RWPE1 (cell line): ENCODE measurements at places on chromosomes 2 and 18.

GRCh38 chr2:196284144-196284844 lies 112.9 kb upstream of the STK17B start:
- no peak for DNase-seq

- peak; percentile 12 for DNase-seq
These were observed 38.0 kb upstream of the NEDD4L start for GRCh38 chr18:58005885-58006523.

DNA sequence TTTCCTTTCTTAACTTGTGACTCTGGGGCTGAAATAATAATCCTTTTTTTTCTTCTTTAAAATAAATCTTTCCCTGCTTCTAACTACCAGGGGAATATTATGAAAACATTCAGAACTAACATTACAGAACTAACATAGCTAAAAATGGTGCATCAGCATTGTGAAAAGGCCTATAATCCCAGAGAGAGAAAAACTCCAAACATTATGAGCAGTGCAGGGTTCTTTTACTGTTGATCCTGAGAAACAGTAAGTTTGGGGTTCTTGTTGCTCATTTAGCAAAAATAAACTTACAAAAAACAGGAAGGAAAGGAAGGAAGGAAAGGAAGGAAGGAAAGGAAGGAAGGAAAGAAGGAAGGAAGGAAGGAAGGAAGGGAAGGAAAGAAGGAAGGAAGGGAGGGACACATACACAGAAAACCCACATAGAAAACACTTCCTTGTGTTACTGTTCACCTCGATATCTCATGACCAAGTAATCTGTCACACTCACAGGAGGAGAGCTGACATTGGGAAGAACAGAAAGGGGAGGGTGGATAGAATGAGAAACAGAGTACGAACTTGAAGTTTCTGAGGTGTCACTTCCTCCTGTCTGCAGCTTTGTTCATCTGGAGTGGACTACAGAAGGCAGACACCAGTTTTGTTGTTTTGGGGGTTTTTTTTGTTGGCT lies 18.4 kb upstream of the PIK3C3 start:
- no peak for DNase-seq

GRCh38 chr18:58257461-58257860 lies 213.4 kb downstream of the NEDD4L start:
- DNase-seq, result no peak

- DNase-seq, result no peak
These were observed 324.7 kb downstream of the SLC8A1 start for GRCh38 chr2:40127146-40127545.

DNA sequence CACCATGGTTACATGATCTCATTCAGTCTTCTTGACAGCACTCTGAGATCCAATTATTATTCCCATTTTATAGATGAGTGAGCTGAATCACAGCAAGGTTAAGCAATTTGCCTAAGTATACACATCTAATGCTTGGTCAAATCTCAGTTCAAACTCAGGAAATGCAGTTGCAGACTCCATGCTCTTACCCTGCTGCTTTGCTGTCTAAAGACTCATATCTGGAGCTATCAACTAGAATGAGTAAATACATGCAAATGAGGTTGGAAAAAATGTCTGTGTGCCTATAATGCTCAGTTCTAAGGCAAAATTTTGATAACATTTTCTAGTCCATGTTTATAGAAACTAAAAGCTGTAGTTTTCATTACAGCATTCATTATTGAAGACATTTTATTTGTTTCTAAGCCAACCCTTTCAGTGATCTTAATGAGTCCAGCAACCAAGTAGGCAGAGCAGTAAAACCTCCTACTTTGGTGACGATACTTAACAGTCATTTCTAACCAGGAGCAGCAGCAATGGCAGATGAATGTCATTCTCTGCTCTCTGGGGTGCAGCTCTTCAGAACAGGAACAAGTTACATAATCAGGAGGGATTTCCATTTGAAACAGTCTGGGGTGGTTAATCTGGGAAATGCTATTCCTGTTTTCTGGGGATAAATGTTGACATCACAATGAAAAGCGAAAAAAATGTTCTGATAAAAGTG lies 396.8 kb upstream of the UBE2E3 start:
- no peak for DNase-seq

GRCh38 chr2:62281663-62282062 lies 85.7 kb downstream of the B3GNT2 start:
- no peak for DNase-seq

- DNase-seq, result no peak
These were observed 30.6 kb downstream of the ITSN2 start for GRCh38 chr2:24329700-24330099.

- no peak for DNase-seq
These were observed 50.9 kb downstream of the TTN start for GRCh38 chr2:178756343-178756742.

- no peak for DNase-seq
These were observed 41.1 kb downstream of the STK17B start for GRCh38 chr2:196130039-196130825.

- peak; percentile 73 for DNase-seq
These were observed 56.6 kb downstream of the CLHC1 start for GRCh38 chr2:55175254-55176093.

GRCh38 chr2:189175869-189176433 lies 3.6 kb downstream of the COL5A2 start:
- no peak for DNase-seq

DNA sequence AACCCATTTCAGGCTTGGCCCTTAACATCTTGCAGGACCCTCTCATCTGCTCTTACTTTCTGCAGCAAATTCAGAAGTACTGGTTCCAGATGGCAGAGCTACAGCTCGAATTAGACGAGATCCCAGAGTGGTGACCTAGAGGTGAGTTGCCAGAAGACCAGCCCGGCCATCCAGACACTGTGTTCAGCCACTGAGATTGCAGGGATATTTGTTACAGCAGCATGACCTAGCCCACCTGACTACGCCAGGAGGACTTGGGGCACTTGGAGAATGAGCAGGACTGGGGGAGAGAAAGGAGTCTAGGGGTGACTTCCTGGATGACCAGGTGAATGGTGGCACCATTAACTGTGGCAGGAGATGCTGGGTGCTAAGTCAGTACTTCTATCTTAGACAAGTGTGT lies 67.2 kb upstream of the ID2 start:
- no peak for DNase-seq

DNA sequence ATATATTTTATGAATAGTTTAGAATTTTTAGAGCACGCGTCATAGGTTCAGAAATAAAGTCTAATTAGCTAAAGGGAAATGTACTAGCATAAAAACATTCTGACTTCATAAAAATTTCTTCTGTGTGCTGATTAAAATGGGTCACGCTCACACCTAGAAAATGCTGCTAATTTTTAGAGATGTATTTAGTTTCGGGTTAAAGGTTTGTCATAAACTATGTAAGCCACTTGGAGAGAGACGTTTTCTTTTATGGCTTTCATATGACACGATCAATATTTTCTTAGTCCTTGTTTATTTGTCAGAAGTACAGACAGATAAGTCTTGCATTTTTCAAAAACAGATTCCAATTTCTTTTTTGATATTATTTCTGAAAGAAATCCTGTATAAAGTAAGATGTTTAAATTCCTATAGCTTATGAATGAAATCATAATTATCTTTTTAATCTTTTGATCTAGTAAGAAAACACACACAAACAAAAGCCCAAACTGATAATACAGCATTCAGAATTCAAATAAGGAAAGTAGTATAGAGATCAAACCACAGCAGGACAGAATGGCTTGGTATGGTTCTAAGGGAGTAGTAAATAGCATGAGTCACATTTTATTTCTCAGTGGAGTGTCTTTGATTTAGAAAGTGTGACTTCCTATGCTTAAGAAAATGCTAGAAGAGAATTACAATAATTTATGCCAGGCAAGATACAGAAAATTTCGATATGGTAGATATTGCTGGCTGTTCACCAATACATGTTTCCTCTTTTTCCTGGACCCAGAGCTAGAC lies 236.6 kb downstream of the GPD2 start:
- no peak for DNase-seq

- DNase-seq, result no peak
These were observed 435.7 kb downstream of the TXNL1 start for GRCh38 chr18:56202678-56203077.

- DNase-seq, result no peak
These were observed 352.7 kb upstream of the SLC39A10 start for GRCh38 chr2:195304310-195304709.

DNA sequence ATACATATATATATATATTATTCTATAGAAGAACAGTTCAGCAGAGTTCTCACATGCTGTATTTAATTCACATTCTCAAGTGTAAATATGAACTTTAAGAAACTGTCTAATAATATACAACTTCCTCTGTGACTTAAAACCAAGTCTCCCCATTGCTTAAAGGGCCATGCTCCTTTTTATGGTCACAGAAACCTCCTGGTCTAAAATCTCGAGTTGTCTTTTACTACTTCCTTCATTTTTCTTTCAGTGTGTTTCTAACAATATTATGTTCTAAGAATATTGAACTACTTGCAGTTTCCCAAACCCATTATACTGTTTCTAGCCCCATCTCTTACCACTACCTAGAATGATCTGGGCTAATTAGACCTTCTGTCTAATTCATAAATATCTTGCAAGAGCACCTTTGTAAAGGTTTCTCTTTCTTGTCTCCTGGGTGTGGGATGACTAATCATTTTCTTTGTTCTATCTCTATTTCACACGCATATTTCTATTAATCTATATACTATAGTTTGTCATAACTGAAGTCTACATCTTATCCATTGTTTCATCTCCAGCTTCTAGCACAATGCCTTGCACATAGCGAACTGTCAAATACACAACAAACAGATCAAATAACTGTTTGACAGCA lies 48.8 kb downstream of the ERBB4 start:
- no peak for DNase-seq

GRCh38 chr2:239514754-239515530 lies 114.1 kb upstream of the HDAC4 start:
- DNase-seq, result no peak

DNA sequence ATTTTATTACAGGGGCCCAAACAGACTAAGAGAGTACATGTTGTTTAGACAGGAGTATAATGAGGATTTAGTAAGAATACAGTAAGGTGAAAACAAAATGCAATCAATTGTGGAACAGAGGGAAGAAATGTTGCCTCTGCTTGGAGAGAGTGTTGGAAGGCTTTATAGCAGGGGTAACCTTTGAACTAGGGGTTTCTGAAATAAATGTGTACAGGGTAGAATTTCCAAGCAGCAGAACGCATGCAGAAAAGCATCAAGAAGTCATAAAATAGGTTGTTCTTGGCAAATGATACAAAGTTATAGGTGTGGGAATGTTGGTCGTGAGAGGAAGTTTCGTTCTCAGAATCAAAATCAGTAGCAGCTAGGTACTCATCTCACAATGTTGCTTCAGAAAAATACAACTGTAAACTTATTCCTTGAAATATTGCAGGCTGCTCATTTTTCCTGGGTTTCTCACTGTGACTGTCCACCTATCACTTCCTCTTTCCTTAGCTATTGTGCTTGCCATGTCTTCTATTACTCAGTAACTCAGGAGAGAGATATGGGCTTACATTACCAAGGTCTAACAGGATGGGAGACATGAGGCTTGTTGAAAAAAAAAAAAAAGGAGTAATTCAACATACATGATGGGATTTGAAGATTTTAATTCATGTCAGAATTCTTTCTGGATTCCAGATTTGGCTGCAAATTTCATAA lies 17.1 kb upstream of the HNMT start:
- DNase-seq, result no peak

DNA sequence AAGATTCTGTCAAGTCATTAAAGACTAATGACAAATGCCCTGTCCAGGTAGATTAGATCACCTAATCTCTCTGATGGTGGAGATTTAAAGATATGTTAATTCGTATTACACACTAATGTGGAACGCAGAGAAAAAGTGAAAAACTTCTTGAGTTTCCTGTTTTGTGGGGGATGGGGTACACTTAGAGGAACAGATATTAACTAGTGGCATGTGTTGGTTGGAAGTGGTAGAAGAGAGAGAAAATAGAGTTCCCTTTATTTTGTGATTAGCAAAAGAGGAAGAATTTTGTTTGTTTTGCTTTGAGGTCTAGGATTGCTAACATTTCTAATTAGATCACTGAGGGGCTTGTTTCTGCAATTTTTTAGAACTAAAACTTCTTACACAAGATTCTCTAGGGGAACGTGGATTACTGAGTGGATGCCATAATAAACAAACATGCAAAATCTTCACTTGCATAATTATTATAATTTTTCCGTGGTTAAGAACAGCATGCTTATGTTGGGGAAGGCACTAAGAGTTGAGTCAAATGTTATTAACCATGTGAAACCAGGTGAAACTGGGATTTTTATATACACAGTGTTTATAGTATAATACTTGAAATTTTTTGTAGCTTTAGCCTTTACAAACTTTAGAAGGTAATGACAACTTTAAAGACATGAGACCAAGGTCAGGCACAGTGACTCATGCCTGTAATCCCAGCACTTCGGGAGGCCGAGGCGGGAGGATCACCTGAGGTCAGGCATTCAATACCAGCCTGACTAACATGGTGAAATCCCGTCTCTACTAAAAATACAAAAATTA lies 97.4 kb upstream of the STK17B start:
- no peak for DNase-seq

- DNase-seq, result no peak
These were observed 37.8 kb downstream of the SRSF7 start for GRCh38 chr2:38713338-38713737.

DNA sequence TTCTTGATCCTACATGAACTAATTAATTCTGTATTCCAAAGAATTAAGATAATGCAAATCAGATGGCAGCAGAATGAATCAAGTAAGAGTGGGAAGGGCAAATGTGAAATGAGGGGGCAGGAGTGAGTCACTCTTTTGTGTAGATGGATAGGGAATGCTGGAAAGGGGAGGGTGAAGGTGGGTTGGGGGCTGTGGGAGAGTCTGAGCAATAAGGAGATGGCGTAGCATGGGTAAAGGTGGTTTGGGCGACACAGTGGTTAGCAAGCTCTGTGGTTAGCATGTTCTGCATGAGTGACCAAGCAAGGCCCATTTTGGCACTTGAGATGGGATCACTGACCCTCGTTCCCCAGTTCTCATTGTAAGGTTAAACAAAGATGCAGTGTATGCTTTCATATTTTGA lies 20.4 kb downstream of the GPD2 start:
- no peak for DNase-seq

DNA sequence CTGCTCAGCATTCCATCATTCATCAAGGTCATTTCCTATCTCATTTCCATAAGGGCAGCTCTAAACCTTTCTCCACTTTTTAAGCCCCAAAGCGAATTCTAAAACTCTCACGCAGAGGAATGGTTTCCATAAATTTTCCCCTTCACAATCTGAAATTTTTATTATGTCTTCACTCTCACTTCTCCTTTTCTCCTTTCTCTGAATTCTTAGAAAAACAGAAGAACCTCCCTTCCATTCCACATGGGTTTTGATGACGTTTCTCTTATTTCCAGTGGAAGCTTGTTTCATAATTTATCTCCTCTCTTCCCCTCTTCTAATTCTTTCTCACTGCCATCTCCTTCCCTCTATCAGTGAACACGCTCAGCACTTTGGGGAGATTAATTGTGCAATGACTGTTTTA lies 97.3 kb downstream of the SPATS2L start:
- DNase-seq, result no peak

DNA sequence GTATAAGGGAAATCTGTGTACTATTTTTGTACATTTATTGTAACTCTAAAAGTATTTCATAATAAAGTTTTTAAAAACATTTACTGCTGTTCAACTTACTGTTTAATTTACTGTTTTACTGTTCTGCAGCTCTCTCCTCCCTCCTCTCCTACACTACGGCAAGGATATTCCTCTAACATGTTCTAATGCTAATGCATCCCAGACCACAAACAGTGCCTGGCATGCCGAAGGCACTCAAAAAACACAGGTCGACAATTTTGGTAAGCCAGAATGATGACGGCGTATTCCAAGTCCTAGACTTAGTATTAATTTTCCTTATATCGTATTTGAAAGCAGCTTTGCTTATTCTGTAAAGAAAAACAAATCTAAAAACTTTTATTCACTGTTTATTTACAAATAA lies 13.3 kb downstream of the MGAT4A start:
- DNase-seq, result no peak

GRCh38 chr2:83782122-83782521 lies 677.0 kb downstream of the SUCLG1 start:
- DNase-seq, result no peak
